SIG-M5 (cell line): ENCODE measurements at places on chromosomes 16 and 17.
A peak's percentile ranks its signal among the peaks of the same experiment; 100 is the strongest.

- DNase-seq: no peak
Measured at GRCh38 chr17:53527473-53527872, 295.3 kb upstream of the KIF2B start.

GRCh38 chr16:23374721-23375510, 72.8 kb downstream of the SCNN1B start:
- no peak for DNase-seq

- no peak for DNase-seq
Measured at GRCh38 chr16:30004811-30005242, 6.0 kb downstream of the DOC2A start.

DNA sequence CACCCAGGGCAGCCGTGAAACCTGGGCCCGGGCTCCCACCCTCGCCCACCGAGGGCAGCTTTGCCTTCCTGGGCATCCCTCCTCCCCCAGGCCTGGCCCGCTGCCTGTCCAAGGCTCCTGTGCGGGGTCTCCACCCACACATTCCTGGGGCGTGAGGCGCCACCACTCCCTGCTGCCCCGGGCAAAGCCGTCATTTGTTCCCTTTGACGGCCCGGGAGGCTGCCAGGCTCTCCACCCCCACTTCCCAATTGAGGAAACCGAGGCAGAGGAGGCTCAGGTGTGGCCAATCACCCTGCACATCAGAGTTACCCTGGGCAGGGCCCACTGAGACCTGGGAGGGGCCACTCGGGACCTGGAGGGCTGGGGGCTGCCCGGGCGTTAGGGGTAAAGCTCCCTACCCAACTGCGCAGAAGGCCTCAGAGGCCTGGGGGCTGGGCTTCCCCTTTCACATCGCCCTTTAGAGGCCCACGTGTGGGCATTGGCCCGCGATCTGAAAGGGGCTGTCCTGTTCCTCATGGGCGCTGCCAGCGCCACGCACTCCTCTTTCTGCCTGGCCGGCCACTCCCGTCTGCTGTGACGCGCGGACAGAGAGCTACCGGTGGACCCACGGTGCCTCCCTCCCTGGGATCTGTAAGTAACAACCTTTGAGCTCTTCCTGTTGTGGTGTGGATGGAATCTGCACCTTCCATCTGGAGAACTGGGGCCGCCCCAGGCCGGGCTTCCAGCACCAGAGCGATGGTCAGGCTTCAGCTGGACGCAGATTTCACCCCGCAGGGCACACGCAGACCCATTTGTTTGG, at the start of gene MSLN:
MSLN (plus strand) TSS at position 190 of the 799 bp plus-strand sequence. CDS start 1,947 bp downstream, outside the sequence.
- no peak for DNase-seq

DNA sequence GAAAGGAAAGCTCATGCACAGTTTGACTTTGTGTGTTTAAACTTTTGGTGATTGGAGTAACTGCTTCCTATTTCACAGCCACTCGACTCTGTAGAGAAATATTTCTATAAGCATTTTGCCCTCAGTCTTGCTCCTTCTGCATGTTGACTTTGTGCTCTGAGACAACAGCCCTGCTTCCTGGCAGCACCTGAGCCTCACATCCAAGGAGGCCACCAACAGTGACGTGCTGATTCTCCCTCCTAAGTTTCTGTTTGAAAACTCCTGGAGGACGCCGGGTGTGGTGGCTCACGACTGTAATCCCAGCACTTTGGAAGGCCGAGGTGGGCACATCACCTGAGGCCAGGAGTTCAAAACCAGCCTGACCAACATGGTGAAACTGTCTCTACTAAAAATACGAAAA, 23.9 kb upstream of the WSB1 start:
- DNase-seq: no peak

GRCh38 chr16:24010440-24011089, 174.8 kb downstream of the PRKCB start:
- DNase-seq: peak; percentile 2

DNA sequence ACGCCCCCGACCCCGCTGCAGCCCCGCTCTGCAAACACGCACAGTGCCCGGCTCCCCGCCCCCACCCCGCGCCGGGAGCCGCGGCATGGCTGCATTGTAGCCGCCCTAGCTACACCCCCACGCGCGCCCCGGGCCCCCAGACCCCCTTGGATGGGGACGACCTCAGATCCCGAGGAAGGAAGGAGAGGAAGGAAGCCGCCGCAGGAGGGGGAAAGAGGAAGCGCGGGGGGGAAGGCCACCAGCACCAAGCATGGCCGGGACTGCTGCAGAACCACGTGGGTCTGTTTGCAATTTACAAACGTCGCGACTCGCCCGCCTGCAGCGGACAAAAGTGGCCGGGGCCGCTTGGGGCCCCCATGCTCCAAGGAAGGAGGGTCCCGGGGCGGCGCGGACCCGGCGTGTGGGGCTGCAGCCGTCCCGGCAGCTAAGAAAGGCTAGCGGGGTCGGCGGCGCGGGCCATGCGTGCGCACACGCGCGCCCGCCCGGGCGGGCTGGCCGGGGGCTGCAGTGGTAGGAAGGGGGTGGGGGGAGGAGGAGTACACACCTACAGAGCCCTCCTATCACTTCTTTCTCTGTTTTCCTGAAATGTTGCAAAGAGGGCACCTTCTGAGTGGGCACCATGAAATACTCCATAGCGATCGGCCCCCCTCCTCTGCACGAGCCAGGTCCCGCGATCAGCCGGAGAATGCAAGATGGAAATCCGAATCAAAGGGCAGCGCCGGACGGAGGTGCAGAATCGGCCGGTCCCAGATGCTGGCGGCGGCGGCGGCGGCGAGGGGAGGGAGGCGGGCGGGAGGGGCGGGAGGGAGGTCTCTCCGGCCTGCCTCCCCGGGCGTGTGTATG, 488 bp downstream of the TFAP4 start:
- DNase-seq: no peak

DNA sequence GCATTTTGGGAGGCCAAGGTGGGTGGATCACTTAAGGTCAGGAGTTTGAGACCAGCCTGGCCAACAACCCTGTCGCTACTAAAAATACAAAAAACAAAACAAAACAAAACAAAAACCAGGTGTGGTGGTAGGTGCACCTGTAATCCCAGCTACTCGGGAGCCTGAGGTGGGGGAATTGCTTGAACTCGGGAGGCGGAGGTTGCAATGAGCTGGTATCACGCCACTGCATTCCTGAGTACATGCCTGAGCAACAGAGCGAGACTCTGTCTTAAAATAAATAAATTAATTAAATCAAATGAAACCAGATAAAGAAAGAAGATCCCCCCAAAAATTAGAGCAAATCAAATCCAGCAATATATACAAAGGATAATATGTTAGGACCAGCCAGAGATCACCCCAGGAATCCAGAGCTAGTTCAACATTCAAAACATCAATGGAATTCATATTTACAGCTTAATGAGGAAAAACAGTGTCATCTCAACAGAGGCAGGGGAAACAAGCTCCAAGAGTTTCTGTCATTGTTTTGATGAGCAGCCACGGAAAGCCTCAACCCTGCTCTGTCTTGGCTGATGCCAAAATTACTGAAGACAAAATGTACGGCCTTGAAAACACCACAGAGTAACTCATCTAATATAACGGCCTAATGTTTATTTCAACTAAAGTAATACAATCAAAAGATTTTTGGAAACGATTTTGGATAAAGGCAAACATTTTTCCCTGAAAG, 3.7 kb downstream of the PEMT start:
- DNase-seq: no peak

- DNase-seq: no peak
Measured at GRCh38 chr16:84741340-84741830, 41.6 kb downstream of the USP10 start.

DNA sequence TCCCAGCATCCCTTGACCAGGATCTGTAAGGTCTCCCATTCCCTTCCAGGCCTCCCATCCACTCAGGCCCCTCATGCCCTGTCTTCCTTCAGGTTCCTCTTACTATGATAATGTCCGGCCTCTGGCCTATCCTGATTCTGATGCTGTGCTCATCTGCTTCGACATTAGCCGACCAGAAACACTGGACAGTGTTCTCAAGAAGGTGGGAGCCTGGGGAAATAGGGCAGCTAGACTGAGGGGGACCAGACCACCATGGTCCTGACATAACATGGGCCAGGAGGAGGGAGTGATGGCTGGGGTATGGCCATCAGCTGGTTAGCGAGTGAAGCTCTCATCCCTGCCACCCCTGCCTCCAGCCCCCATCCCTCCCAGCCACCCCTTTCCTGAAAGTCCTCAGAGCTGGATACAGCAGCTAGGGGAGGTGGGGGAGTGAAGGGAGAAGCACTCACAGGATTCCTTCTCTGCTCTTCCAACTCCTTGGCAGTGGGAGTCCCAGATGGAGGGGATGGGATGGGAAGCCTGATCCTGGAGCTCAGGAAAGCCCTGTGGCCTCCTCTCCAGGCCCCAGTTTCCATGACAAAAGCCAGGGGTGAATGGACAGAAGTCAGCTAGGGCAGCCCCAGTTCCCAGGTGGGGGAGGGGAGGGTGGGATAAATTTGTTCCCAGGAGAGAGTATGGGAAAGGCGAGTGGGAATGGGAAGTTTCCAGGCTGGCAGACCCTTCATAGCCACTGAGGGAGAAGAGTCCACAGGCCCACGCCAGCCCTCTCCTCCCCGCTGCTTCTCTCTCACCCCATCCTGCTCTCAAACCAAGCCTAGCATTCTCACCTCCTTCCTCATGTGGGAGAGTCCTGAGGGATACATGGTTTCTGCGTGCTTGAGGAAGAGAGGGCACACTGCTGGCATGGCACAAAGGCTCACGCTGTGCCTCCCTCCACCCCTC, 2.3 kb downstream of the RND2 start:
- DNase-seq: no peak

- DNase-seq: no peak
Measured at GRCh38 chr16:69888005-69888590, 63.0 kb upstream of the CLEC18A start.

- no peak for DNase-seq
Measured at GRCh38 chr17:28537219-28537610, 15.2 kb downstream of the UNC119 start.

DNA sequence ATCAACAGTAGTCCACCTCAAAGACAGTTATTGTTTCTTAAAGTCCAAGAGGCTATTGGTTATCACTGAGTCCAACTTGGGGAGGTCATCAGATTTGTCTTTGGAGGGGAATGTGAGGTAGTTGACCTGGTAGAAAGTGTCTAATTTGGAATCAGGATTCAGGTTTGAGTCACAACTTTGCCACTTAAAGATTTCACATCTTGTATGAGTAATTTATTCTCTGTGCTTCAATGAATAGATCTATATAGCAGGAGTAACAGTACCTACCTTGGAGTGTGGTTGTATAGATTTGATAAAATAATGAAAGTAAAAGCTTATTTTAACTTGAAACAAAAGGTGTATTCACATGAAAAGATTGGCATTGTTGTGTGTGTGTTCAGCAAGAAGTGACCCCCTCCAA, 119.3 kb upstream of the TBX2 start:
- DNase-seq: no peak

DNA sequence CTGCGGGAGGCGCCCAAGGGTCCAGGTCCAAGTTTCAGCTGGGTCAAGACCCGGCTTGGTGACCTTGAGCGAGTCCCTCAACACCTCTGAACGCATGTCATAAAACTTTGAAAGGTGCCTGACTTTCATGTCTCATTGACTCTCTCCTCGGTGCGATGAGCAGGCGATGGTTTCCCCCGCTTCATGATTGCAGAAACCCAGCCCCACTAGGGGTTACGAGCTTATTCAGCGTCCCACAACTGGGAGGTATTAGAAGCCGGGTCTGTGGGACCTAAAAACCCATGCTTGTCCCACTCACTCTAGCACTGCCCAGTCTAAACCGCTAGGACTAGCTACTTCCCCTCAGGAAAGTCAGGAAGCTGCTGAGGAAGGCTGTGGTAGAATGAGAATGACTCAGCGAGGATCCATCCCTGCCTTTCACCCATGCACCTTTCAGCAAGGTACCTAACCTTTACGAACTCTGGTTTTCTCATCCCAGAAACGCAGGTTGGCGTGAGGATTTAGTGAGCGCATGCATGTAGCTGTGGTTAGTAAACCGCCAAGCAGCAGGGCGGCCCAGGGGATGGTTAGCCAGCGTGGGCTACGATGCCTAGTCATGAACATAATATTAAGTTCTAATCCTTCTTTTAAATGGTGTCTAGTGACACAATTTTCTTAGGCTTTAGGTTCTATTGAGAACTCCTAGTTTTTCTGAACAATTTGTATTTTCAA, 26.2 kb upstream of the RFFL start:
- DNase-seq: no peak

DNA sequence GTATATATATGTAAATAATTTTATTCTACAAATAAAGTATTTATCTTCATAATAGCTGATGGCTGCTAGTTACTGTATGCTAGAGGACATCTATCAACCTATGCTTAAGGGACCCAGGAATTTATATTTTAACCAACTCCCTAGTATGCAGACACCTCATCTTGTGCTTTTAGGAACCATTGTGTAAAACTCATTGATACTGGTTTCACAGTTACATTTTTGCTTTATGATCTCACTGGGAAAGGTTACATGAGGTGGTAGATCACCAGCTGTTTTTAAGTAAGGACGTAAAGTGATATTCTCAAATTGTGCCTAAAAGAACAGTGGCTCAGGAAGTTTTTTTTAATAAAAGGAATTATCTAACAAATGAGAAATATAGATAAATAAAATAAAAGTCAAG, 56.4 kb downstream of the VMP1 start:
- no peak for DNase-seq

DNA sequence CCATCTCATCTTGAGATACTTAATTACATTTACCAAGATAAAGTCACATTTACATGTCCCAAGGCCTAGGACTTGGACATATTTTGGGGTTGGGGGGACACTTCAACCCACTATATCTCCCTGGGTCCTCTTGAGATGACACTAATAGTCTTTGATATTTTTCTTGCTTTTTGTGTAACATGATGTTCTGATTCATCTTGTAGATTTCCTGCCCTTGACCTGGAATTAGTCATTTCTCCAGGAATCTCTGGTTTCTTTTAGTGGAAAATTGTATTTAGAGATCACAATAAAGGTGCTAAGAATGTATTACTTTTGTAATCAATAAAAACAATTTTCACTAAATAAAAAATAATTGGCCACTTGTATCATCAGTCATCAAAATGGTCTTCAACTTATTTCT, 157.3 kb downstream of the VPS53 start:
- DNase-seq: no peak

GRCh38 chr17:58527949-58528348, 13.5 kb upstream of the MTMR4 start:
- no peak for DNase-seq

GRCh38 chr16:1963806-1964505, 670 bp downstream of the RPS2 start:
- DNase-seq: no peak

DNA sequence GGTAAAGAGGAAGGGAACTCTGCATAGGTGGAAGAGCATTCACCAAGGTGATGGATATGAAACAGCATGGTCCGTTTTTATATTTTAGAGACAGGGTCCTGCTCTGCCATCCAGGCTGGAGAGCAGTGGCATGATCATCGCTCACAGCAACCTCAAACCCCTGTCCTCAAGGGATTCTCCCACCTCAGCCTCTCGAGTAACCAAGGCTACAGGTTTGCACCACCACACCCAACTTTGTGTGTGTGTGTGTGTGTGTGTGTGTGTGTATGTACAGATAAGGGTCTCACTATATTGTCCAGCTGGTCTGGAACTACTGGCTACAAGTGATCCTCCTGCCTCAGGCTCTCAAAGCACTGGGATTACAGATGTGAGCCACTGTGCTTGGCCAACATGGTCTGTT, 77.5 kb upstream of the NACA2 start:
- DNase-seq: no peak

GRCh38 chr16:10957771-10958482, 13.6 kb downstream of the CLEC16A start:
- no peak for DNase-seq
